ENCODE measurements at places on chromosomes 5 and 9.

DNA sequence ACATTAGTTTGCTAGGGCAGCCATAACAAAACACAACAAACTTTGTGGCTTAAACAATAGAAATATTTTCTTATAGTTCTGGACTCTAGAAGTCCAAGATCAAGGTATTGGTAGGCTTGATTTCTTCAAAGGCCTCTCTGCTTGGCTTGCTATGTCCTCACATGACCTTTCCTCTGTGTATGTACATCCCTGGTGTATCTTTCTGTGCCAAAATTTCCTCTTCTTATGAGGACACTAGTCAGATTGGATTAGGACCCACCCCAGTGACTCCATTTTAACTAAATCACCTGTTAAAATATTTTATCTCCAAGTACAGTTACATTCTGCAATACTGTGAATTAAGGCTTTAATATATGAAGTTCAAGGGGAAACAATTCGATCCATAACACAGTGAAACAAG, 168.9 kb upstream of the CCNH start:
- DNase-seq: no peak

DNA sequence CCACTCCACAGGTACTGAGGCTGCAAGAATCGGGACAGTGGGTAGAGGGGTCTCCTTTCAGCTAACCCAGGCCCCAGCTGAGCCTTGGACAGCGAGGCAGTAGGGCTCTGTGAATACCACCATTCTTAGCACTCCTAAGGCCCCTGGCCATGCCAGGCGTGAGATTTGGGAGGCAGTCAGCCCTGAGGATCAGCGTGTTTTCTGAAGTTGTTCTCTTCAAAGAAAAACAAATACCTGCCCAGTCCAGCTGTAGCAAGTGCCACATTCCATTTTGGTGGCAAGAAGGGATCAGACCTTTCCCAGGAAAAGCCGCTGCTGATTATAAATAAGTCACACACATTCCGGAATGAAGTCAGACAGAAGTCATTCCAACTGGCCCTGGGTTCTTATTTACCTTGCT, 47.8 kb downstream of the RALGPS1 start:
- DNase-seq: no peak

DNA sequence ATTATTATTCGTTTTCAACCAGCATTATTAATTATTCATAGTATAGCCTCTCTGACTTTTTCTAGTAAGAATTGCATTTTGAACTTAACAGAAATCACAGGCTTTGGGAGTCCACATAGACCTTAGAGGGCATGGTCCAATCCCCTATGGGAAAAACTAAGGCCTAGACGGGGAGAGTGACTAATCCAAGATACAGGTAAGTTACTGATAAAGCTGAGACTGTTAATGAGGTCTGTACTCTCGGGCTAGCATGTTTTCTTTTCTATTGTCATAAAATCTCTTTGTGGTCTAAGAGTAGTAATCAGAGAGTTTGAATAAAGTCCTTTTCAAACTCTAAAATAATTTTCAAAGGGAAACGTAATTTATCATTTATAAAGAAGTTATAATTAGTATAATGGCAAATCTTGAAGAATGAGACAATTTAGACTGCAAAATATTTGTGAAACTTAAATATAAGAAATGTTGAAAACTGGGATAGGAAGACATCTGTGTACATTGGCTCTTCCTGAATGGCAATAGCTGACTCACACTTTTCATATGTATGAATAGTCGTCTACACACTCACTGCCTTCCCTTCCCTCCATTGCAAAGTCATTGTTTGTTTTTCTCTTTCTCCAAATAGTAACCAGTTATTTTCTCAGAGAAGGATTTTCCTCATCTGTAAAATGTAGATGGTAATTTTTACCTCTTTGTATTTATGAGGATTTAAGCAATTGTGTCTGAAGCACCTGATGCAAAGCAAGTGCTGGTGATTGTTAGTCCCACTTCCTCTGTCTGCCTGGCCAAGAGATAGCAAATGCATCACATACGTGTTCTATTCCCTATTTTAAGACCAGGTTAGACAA, 207.9 kb upstream of the CD180 start:
- DNase-seq: no peak

GRCh38 chr9:95085036-95085770, 232.3 kb downstream of the FANCC start:
- no peak for DNase-seq

DNA sequence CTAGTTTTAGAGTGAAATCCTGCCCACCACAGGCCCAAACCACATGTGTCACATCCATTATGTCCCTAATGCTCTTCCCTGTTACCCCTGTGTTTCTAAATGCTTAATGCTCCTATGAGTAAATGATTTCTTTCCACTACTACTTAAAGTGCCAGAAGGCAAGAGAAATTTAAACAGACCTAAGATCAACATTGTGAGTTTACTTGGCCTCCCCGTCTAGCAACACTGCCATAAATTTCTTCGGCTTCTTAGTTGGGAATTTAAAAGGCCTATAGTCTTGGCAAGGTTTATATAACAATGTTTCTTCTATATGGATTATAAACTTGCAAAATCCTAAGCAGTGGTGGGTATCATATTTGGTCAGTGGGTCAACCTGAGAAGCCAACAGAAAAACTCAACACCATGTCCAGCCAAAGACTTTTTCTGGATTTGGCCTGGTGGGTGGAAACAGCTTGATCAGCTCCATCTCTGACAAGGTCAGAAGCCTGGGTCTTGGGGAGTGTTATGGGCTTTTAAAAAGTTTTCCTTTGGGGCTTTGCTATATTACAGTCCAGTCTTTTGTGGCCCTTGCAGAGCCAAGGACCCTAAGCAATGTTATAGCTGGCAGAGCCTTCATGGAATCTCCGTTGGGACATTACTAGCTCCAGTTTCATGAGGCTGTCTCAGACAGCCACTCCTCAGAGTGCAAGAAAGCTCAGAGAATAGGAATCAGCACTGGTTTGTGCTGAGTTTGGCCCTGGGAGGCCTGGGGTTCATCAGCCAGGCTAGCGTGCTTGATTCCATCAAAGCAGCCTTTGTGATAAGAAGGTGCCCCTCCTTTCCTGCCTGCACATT, 119.8 kb downstream of the PRDM6 start:
- no peak for DNase-seq

DNA sequence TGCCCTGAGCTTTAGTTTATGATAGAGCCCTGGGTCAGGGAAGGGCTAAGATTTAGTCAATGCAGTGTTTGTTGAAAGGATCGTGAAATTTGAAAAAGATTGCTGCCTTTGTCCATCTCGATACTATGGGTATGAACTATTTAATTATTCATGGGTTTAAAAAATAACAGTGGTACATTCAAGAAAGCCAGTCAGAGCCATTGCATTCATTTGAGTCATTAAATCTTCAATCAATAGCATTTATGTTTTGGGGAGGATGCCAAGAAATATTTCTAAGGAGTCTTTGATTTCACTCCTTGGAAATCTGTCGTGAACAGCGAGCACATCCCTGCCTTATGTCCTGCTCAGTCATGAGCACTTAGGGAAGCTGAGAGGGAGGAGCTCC, 54.4 kb upstream of the LRRTM2 start:
- no peak for DNase-seq

DNA sequence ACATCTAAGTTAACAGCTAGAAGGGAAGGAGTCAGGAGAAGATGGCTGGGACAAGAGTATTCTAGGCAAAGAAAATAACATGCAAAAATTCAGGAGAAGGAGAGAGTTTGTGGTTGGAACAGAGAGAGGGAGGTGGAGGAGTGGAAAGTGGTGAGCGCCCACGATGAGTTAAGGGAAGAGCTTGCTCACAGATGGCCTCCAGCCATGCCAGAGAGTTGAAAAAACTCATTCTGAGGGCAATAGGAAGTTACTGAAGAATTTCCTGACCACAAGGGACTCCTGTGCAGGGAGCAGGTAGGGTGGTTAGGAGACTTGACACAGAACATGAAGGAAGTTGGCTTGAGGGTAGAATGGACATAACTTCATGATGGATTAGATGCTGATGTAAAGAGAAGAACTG, 159.7 kb downstream of the DOCK2 start:
- no peak for DNase-seq

DNA sequence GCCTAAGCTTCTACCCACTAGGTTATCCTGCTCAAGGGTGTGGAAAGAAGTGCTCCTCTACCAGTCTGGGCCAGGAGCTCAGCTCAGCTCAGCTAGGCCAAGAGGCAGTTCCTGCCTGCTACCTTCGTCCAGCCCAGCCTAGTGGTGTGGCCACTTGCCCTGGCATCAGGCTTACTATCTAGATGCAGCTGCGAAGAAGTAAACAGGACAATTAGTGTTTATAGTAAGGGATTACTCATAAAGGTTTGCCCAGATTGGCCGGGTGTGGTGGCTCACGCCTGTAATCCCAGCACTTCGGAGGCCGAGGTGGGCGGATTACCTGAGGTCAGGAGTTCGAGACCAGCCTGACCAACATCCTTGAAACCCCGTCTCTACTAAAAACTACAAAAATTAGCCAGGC, 12.8 kb upstream of the SPATA24 start:
- DNase-seq: no peak

DNA sequence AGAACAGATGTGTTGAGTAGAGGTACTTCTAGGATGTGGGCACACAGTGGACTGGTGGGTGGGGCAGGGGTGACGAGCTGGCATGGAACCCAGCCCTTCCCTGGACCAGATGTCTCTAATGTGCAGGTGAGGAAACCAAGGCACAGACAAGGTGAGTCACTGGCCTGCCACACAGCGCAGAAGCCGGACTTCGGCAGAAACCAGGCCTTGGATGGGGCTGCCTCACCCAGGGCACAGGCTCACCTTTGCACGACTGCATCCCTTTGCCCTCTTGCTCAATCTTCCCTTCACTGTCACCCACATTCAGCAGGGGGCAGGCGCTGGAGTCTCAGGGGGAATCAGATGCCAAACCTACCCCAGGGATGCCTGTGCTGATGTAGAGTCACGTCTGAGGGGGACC, 65.4 kb upstream of the LMX1B start:
- no peak for DNase-seq

DNA sequence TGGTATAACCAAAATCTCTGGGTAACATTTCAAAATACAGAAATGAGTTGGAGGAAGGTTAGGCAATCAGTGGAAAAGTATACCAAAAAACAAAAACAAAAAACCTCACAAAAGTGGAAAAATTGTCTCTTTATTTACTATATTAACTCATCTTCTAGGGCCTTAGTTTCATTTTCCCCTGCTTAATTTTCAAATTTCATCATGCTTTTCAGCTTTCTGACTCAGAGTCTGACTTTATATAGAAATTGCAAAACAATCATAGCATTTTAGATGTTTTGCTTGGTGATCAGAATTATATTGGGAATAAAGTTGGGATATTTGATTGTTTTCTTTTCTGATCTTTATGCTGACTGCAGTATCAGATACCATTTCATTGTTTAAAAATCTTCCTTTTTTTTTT, 257.0 kb upstream of the PRR16 start:
- no peak for DNase-seq

DNA sequence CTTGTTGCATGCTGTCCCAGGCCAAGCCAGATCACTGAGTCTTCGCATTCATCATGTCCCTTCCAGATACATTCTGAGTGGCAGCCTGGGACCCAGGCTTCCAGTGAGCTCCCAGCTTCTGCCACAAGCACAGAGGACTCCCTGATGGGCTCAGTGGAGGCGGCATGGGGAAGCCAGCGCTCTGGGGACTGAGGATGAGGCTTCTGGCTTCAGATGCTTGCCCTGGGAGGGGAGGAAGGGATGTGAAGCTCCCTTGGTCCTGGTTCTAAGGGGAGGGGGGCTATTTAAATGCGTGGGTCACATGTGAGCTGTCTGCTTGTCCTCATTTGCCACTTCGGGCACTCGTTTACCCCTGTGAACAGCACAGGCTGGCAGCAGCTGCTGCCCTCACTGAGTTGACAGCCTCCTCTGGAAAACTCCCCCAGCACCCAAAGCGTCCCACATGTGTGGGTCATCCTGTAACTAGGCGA, 174.0 kb downstream of the NR3C1 start:
- no peak for DNase-seq

DNA sequence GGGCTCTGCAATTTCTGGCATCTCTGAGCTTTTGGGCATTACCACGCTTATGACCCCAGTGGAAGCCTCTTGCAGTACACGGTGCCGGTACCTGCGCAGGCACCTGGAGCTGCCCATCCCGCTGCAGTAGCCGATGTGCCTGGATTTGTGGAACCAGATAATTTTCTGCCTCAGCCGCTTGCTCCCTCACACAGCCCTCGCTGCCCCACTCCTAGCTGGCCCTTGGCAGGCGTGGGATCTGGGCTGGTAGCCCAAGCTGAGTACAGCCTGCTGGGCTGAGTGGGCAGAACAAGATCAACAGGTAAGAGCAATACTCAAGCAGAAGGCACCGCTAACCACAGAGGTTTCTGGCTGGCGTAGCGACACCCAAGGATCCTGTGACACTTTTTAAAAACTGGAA, 1808.8 kb upstream of the ACO1 start:
- no peak for DNase-seq

- DNase-seq: no peak
Measured at GRCh38 chr5:142290577-142291299, 34.1 kb downstream of the SPRY4 start.

GRCh38 chr5:17216974-17217492, 398 bp upstream of the BASP1 start:
- DNase-seq: no peak

DNA sequence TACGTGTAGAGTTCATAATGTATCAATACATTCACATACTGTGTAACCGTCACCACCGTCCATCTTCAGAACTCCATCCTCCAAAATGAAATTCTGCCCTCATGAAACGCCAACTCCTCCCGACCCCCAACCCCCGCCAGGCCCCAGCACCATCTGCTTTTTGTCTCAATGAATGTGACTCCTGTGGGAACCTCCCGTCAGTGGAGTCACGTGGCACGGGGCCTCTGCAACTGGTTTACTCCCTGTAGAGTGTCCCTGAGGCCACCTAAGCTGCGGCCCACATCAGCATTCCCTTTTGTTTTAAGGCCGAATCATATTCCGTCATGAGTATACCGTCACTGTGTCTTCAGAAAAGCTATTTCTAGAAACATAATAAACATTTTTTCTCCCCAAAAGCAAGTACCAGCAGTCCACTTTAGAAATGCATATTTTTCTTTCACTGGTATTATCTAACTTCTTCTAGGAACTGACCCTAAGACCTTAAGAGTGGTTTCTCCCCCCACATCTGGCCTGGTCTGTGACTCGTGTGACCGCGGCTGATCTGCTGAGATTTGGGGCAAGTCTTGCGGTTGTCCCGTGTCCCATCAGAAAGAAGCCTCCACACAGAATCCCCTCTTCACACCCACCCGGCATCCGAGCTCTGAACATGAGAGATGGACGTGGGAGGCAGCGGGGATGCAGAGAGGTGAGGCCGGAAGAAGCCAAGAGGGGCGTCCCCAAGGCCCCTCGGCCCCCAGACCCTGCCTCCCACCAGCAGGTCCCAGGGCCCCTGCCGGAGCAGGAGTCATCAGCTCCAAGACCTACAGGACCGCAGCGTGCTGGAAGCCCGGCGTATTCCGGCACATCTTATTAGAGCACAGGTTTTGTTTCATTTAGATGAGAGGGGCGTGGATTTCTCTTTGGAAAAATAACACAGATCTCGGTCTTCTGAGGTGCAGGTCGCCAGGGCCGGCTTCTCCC, 38.3 kb downstream of the SLC6A3 start:
- DNase-seq: no peak

- no peak for DNase-seq
Measured at GRCh38 chr5:56534102-56534829, 281.1 kb upstream of the MAP3K1 start.

Measured in GM12864 (cell line).